ENCODE measurements at places on chromosomes 11 and 22. TPM values are rescaled to one million over a fixed set of nuclear protein-coding genes. Genes with fewer than 3 reads are reported as not detected.

GRCh38 chr11:84034484-84034883, 748.3 kb upstream of the CCDC90B start:
- H3K4me3 ChIP-seq, result no peak overlapping the region
- H3K4me1 ChIP-seq, result no peaks in the 10 kb centered on the region
- H3K36me3 ChIP-seq, result no peaks in the 10 kb centered on the region

- no peaks in the 10 kb centered on the region for H3K27me3 ChIP-seq
- H3K4me1 ChIP-seq, result peaks cover 18% of the 10 kb centered on the region
- no peaks in the 10 kb centered on the region for H3K36me3 ChIP-seq
- DNase-seq, result no peak
- no peak overlapping the region for H3K4me3 ChIP-seq
- H3K27ac ChIP-seq, result no peak overlapping the region
Observed at GRCh38 chr22:32691101-32691500, 110.4 kb upstream of the TIMP3 start.

- H3K4me3 ChIP-seq, result no peak overlapping the region
- no peak overlapping the region for H3K27ac ChIP-seq
- H3K4me1 ChIP-seq, result peaks cover 60% of the 10 kb centered on the region
- peaks cover 2% of the 10 kb centered on the region for H3K36me3 ChIP-seq
Observed at GRCh38 chr11:61151545-61152252, 9.5 kb downstream of the VPS37C start.

DNA sequence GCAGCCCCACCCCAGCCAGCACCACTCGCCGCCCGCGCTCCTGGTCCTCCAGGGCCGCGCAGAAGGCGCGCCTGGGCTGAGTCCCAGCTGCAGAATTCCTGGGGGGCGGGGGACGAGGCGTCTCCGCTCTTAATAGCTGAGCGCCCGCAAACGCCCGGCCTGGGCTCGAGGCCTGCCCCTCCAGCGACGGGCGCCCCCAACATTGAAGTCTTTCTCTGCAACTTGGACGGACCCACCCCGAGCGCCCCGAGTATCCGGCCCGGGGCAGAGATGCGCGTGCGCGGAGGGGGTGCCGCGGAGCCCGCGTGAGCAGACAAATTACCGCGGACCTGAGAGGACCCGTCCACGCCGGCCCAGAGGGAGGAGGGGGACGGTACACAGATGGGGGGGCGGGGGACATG, 6.7 kb upstream of the SYT7 start:
- H3K4me1 ChIP-seq, result peaks cover 38% of the 10 kb centered on the region
- H3K4me3 ChIP-seq, result no peak overlapping the region
- no peaks in the 10 kb centered on the region for H3K36me3 ChIP-seq
- DNase-seq, result no peak
- no peak overlapping the region for H3K27ac ChIP-seq

The OR52N1 gene
- not detected for total RNA-seq

DNA sequence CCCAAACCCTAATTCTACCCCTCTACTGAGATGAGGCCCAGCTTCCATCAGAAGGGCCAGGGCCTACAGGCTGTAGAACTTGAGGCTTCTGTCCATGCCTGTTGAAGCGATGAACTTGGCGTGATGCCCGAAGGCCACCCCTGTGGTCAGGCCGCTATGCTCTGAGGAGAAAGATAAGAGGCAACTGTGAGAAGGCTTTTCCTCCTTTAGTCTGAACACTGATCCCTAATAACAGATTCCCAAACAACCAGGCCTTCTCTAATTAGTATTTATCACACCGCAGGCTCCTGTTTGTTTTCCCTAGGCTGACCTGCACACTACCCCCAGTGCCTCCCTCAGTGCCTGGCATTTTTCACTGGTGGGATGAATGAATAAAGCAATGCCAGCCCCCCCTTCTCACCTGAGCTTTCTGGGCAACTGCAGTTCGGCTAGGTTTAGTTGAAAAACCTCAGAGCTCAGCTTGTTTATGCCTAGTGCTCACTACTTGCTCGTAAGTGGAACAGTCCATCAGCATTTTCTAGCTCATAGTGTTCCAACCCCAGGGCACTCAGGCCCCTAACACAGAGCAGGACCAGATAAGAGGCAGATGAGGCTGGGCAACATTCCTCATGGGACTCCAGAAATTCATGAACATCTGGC, 15.2 kb downstream of the PRPF19 start:
- no peak overlapping the region for H3K27ac ChIP-seq
- H3K4me3 ChIP-seq, result no peak overlapping the region
- no peaks in the 10 kb centered on the region for H3K4me1 ChIP-seq
- no peak for DNase-seq
- H3K36me3 ChIP-seq, result peaks cover 37% of the 10 kb centered on the region
- H3K27me3 ChIP-seq, result no peaks in the 10 kb centered on the region

DNA sequence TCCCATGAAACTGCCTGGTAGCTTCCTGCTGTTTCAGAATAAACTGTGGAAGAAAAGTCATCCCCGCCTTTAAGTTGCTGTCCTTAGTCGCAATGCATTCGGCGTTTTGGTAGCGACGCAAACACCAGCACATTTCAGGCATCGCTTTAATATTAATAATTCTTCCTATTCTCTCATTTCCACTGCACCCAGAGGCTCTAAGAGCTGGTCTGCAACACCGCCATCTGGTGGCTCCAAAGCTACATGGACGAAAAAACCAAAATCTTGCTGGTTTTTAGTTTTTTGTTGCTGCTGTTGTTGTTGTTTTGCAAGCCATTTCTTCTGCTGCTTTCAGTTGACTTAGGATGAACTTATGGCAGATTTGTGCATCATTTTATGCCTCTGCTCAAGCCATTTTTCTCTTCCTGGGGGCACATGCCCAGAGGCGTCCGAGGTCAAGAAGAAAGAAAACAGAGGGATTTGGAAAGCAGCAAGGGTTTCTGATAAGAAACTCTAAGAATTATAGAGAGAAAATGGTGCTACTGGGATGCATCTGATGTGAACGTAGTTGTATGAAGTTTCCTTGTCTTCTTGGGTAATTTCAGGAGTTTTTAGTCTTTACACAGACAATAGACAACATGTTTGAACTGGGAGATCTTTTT, 345.4 kb upstream of the KIRREL3 start:
- no peaks in the 10 kb centered on the region for H3K27me3 ChIP-seq
- no peak overlapping the region for H3K27ac ChIP-seq
- no peaks in the 10 kb centered on the region for H3K36me3 ChIP-seq
- H3K4me1 ChIP-seq, result no peaks in the 10 kb centered on the region
- DNase-seq, result peak; percentile 13
- no peak overlapping the region for H3K4me3 ChIP-seq

DNA sequence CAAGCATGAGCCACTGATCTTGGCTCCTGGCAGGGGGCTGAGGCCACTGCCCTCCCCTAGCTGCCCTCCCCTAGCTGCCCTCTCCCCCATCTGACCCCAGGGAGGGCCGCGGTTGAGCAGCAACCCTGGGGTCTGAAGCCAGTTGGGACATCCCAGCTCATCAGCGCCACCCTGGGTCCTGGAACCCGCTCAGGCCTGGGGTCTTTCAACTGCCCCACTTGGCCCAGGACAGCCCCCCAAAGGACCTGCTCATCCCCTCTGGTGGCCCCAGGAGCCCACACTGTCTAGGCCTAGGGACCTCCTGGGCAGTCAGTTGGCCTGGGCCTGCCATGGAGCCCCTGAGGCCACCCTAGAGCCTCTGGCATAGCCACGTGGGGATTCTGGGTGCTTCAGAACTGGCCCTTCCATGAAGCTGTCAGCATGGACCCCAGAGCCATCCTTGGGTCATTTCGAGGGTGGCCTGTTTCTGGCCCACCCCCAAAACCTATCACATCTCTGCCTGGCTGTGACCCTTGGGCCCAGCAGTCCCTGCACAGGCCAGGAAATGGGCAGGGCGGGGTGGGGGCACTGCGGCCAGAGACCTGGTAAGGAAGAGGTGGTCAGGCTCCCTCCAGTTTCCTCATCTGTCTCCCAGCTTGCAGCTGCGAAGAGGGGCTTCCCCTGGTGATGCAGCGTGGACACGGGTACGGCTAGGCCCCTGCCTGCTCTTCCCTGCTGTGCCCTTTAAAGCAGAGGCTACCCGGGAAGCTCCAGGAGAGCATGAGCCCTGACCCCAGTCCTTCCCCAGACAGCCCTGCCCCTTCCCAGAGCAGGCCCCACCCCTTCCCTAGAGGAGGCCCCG, 37.9 kb downstream of the MUC2 start:
- no peak overlapping the region for H3K4me3 ChIP-seq
- H3K27me3 ChIP-seq, result peaks cover 54% of the 10 kb centered on the region
- no peak for DNase-seq
- no peaks in the 10 kb centered on the region for H3K4me1 ChIP-seq

DNA sequence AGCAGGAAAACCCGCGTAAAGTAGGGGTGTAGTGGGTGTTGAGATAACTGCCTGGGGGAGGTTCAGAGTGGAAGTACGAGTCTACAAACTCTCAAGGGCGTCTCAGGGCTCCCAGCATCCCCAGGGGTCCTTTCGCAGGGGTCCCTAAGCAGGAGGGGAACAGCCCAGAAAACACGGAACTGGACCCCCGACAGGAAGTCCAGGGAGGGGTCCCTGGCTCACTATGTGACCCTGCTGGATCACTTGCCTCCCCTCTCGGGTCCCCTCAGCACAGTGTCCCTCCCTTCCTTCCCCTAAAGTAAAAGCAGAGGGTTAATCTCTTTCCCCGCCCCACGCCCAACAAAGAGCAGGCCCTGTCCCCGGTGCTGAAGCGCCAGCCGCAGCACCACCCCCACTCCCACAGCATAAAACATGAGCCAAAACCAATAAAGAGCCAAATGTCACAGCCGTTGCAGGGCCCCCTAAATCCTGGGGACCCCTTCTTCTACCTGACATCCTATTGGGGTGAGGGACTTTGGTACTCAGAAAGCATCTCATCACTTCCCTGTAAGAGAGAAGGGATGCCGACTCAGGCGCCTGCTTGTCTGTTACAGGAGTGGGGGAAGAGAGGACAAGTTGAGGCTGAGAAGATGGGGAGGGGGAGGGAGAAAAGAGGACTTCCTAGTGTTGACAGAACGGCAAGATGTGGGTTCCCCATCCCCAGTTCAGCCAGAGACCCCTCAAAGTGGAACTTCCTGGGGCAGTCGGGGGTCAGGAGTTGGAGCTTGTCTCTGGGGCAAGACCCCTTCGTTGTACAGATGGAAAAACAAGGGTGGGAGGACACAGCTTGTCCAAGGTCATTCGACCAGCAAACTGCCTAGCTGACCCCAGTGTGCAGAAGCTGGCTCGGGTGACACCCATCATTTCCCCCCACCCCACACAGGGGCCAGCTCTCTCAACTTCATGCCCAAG, 1.4 kb upstream of the NEFH start:
- no peak overlapping the region for H3K4me3 ChIP-seq
- peaks cover 19% of the 10 kb centered on the region for H3K4me1 ChIP-seq
- H3K27ac ChIP-seq, result no peak overlapping the region
- peaks cover 46% of the 10 kb centered on the region for H3K27me3 ChIP-seq
- no peak for DNase-seq
- H3K36me3 ChIP-seq, result no peaks in the 10 kb centered on the region

Data from HepG2 (cell line).